GM04503 (cell line): ENCODE measurements at places on chromosomes 4 and X.
A peak's percentile ranks its signal among the peaks of the same experiment; 100 is the strongest.

DNA sequence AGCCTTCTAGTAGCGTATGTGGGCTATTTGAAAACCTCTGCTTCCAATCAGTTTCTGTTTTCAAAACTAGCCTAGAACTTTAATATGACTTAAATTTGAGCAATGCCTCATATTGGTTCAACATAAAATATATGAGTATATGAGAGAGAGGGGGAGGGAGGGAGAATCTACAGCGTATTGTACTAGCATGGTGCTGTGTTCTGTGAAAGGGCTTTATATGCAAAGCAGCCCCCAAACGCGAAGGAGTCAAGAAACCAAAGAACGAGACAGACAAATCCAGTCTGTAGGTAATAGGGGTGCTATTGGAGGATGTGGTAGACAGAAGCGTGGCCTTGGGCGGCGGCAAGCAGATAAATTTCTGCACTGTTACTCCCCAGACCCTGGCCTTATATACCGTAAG lies 784 bp upstream of the ANXA5 start:
- DNase-seq, result no peak

GRCh38 chr4:105158837-105159236 lies 12.2 kb downstream of the TET2 start:
- no peak for DNase-seq

- DNase-seq, result no peak
Observed at GRCh38 chr4:59938166-59938565, 1262.0 kb upstream of the ADGRL3 start.

- DNase-seq, result peak; percentile 53
Observed at GRCh38 chr4:74267998-74268606, 40.2 kb upstream of the EPGN start.

- no peak for DNase-seq
Observed at GRCh38 chr4:46274717-46275116, 115.2 kb downstream of the GABRA2 start.

DNA sequence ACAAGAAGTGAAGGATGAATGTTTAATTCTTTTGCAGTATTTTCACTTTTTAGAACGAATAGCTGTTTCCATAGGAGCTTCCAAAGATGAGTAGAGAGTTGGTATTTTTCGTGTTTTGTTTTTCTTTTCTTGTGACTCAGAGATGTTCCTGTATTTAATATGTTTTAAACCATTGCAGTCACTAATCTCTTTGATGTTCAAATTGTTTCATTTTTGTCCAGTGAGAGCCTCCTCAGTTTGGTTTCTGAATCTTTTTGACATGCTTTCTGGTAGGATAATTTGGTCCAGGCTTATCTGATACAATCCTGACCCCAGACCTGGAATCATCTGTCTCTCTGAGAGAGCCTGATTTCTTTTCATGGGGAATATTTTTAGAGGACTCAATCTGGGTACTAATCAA lies 41.6 kb downstream of the BEX3 start:
- no peak for DNase-seq

DNA sequence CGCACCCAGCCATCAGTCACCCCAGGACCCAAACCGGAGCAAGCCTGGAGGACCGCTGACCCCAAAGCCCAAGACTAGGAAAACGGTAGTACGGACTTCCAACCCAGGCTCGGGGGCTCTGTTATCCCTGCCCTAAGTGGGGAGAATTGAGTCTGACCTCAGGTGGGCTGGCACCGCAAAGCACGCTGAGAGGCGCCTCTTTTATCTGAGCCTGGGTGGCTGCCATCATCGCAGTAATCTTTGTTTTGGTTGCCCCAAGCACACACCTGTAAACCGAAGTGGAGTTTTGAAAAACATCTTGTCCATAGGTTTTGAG lies 894 bp upstream of the SH3RF1 start:
- no peak for DNase-seq

GRCh38 chr4:5615496-5616075 lies 92.8 kb downstream of the EVC2 start:
- no peak for DNase-seq
